ENCODE measurements at places on chromosomes 12 and 14.

DNA sequence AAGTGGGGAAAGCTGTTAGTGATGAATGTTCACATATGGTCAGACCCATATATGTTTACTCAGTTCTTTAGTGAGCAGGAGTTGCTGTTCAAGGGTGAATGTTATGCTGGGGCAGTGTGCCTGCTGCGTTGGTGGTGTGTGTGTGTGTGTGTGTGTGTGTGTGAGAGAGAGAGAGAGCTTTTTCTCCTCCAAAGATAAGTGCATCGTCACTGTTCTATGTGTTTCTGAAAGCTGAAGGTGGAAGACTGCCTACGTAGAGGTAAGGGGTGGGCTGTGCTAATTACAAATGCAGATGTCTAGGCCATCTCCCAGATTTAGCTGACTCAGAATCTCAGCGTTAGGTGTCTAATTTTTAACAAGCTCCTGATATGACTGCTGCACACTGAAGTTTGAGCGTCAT, 10.5 kb downstream of the GABARAPL1 start:
- DNase-seq: no peak

- DNase-seq: no peak
These were observed 163.8 kb downstream of the DERA start for GRCh38 chr12:16074894-16075293.

GRCh38 chr14:98122527-98122926, 1149.5 kb downstream of the BCL11B start:
- no peak for DNase-seq

DNA sequence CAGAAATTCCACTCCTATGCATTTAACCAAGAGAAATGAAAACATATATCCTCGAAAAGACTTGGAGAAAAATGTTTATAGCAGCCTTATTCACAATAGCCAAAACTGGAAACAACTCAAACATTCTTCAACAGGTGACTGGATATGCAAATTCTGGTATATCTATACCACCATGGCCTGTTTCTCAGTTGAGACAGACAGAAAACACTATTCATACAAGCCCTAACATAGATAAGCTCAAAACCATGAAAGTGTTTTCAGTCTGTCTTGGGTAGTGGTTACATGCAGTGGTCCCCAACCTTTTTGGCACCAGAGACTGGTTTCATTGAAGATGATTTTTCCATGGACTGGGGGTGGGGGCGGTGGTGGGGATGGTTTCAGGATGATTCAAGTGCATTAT, 83.8 kb downstream of the SRGAP1 start:
- no peak for DNase-seq

GRCh38 chr14:39050389-39050788, 52.6 kb downstream of the SEC23A start:
- DNase-seq: no peak

All from sciatic nerve (tissue), 2 donors.